ENCODE measurements at places on chromosomes 7 and 10.

- no peak for DNase-seq
Measured at GRCh38 chr7:65233409-65234034, 140.1 kb upstream of the ZNF92 start.

DNA sequence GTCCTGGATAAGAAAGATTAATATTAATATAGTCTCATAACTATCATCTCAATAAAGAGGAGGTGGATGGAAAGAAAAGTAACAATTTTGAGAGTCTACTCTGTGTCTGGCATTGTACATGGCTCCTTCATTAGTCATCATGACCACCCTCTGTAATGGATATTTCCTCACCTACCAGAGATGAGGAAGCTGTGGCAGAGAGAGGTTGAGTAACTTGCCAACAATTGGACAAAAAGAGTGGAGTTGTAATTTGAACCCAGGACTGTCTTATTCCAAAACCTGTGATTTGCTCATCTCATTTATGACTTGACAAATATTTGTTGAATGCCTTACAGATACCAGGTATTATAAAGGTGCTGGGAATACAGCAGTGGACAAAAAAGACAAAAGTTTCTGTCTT, 2.1 kb upstream of the IDE start:
- no peak for DNase-seq

DNA sequence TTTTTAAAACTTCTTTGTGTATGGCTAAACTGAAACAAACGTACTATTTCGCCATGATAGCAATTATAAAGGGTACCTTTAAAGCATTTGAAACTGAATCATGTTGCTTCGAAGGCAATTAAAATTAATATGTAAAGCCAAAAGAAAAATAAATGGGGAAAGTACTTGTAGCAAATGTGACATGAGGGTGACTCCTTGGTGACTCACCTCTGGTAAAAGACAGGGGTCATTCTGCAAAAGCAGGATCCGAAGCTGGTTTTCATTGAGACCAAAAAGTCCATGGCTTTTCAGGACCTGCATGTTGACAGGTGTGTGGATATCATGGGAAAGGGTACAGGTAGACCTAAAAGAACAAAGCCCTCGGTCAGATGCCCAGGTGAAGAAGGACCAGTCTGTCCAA, 1.5 kb downstream of the ZC3HAV1L start:
- no peak for DNase-seq

- DNase-seq = no peak
Measured at GRCh38 chr7:51014811-51015210, 232.1 kb upstream of the GRB10 start.

- no peak for DNase-seq
Measured at GRCh38 chr7:4683043-4683883, 1.2 kb downstream of the FOXK1 start.

- no peak for DNase-seq
Measured at GRCh38 chr7:3453398-3453797, 152.3 kb downstream of the SDK1 start.

DNA sequence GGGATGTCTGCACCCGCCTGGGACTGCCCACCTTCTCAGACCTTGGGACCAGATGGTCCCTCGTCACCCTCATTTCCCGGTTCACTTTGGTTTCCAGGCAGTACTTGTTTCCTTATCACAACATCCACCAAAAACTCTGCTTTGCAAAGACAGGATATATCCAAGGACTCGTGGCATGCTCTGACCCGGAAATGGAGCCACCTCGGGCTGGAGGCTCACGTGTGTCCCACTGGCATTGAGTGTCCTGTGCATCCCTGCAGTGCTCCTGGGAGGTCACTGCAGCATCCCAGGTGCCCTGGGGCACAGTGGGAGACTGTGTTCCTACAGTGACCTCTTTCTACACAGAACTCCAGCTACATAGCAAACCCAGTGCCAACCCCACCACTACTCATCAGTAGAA, 611.9 kb upstream of the FOXK1 start:
- no peak for DNase-seq

GRCh38 chr7:2897023-2897422, 52.9 kb upstream of the GNA12 start:
- DNase-seq = no peak

GRCh38 chr10:86535132-86535882, 13.7 kb upstream of the WAPL start:
- no peak for DNase-seq

- DNase-seq = peak; percentile 17
Measured at GRCh38 chr7:37495574-37496184, 47.0 kb upstream of the ELMO1 start.

DNA sequence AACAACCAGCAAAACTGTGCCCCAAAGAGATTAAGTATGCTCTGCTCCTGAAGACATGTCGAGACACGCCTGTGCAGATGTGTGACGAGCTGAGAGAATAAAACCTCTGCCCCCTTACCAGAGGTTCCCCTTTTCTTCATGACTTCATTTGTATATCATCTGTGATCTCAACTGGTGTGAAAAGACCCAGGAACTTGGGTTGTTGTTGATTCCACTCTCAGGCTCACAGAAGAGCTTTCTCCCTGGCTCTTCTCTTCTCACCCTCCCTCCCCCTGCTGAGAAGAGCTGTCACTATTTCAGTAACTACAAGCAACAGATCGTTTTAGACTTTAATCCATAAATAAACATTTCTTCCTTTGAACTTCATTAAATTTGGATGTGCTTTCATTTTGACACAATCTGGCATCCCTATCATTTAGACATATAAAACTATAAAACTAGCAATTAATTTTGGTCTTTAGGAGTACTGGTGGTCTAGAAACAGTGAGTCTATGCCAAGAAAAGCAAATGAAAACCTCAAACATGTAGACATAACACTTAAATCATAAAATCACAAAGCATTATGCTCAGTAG, 179.3 kb upstream of the FZD8 start:
- DNase-seq = no peak

- no peak for DNase-seq
Measured at GRCh38 chr10:119090968-119091367, 10.4 kb upstream of the EIF3A start.

GRCh38 chr7:23184709-23185359, 3.0 kb downstream of the NUP42 start:
- DNase-seq = peak; percentile 31

GRCh38 chr10:52541006-52541473, 227.0 kb downstream of the DKK1 start:
- DNase-seq = no peak

DNA sequence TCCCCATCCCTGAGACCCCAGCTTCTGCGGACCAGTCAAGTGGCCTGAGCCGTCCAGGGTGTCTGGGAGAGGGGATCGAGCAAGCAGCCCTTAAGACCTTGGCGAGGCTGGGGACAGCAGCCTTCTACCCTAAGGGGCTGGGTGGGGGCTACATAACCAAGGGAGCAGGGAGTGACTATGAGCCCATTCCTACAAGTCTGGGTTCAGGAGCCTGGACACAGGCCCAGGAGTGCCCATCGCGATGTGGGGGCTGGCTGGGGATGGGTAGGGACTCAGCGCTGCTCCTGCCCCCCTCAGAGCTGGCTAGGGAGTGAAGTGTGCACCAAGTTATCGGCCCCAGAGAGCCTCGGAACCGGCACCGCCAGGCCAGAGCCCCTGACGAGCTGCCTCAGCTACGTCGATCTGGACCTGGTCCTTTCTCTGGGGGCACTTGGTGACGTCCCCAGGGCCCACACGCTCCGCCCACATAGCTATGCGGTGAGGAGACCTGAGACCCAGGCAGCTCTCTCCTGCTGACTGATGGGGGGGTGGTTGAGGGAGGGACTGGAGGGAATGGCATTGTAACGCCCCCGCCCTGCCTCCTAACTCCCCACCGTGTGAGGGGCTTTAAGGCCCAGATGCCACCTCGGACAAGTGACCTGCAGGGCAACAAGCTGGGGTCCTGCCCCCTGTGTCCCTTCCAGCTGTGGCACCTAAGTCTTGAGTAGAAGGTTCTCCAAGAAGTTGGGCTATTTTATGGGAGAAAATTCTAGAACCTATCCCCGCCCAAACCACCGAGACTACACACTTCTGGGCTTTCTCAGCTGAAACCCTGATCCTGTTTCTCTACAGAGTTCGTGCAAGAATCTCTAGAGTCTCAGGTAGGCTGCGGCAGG, 2.5 kb downstream of the SAP25 start:
- DNase-seq = no peak

DNA sequence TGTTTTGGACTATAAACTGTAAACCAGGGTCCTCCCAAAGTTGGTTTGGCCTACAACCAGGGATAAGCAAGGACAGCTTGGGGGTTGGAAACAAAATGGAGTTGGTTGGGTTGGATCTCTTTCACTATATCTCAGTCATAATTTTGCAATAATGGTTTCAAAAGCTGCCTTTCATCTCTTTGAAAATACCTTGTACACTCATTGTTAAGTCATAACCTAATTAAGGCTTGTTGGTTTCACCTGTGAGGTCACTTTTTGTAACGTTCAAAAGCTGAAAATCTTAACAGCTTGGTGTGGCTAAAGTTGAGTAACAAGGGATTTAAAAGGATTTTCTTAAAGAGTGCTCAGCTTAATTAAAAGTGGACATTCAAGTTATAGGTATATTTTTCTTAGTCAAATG, 476.1 kb downstream of the IPMK start:
- DNase-seq = no peak

DNA sequence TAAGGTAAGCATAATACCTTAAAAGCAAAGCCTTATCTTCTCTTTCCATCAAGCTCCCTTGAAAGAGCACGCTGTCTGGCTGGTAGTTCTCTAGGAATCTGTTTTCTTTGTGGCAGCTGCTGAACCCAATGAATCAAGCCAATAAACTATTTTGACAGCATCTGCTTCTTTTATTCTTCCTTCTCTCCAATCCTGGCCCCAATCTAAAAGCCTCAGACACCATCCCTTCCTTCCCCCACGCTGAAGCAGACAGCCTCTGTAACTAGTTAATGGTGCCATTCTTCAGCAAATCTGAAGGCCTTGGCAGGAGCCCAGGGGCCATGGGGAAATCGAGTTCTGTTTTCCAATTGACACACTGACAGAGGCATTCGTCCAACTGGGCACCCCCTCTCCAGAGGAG, 186.6 kb upstream of the LYZL1 start:
- DNase-seq = no peak

DNA sequence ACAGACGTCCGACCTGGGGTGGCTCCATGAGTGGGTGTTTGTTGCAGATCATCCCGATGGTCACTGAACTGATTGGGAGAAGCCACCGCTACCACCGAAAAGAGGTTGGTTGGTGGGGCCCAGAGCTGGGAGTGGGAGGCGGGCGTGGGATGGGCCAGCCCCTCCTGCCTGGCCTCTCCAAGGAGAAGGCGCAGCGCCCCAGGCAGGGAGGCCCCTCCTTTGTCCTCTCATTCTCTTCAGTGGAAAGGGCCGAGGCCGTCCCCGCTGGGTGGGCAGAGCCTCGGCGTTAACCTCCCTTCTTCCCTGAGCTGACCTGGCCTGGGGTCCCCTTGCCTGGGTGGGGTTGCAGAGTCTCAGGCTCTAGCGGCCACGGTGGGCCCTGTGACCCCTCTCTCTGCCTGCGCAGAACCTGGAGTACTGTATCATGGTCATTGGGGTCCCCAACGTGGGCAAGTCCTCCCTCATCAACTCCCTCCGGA, 5.2 kb downstream of the MTG1 start:
- DNase-seq = no peak

GRCh38 chr10:23417254-23417653, 21.6 kb upstream of the OTUD1 start:
- no peak for DNase-seq

DNA sequence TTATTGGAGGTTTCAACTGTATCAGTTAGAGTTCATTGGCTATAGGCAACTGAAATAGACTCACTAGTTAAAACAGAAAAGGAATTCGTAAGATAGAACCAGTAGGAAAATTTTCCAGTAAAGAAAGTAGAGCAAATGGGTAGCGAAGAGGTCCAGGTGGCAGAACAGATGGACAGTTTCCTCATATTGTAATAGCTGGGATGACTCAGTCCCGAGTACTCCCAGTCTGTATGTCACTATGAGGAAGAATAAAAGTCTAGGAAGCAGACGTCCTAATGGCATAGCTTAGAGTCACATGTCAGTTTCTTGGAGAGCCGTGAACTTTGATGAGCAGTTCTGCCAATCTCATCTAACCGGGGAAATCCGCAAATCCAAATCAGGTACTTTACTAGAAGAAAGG, 95.3 kb downstream of the RNF32 start:
- DNase-seq = no peak

GRCh38 chr10:3816995-3817394, 32.0 kb upstream of the KLF6 start:
- no peak for DNase-seq

DNA sequence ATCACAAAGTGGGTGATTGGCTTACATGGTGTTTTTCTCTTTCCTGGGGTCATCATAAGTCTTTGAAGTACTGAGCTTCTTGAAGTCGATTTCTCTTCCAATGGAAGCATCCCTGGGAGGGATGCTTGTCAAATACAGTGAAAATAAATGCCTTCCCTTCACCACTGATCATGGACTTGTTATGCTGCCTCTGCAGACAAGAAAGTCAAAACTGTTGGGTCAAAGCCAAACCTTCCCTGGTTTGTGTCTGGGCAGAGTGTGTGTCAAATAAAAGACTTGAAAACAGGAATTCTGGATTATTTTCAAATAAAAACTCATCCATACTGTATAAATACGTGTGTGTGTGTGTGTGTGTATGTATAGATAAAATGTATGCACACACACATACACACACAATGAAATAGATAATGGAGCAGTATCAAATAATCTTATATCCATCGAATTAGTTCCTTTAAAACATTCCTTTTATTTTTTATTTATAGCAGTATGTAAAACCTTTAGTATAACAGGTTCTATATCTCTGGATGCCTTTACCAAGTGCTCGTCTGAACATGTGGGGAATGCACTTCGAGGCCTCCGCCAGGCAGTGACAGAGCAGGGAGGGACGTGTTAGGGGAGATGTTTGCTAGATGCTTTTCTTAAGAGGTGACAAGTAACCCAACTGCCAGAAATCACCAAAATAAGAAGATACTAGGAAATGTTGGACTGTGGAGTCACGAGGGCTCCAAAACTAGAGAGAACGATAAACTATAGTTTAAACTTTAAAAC, 27.2 kb upstream of the WNT16 start:
- DNase-seq = no peak

GRCh38 chr7:140650367-140650766, 9.8 kb upstream of the DENND2A start:
- DNase-seq = no peak

DNA sequence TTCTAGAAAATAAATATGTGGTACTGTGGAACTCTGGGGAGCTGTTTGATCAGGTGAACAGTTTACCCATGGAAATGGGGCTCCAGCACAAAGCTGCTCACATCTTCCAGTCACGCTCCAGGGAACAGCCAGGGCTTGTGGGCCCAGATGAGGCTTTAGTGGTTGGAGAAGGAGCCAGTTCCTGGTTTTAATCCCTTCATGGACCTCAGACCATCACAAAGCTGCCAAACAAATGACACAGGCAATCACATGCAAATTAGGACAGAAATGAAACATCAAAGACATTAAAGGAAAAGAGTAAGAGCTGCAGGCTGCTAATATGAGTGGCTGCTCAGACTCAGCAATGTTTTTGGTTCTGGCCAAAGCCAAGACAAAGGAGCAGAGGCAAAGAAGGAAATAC, 2.2 kb upstream of the ATP6V0E2 start:
- no peak for DNase-seq

DNA sequence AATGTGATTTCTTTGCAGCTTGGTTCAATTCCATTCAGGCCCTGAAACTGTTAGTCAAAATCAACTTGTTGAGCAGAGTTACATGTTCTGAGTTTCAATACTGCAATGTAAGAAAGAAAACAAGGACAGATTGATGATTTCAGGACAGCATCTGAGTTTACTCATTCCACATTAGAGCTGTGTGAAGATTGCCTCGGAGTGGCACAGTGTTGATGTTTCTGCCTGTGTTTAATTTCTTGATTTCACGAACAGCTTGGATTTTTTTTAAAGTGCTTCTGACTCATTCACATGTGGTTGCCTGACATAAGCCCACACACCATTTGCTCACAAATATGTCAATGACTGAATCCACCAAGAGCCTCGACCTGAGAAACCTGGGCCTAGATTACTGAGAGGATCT, 101.2 kb upstream of the PARD3 start:
- no peak for DNase-seq

Measured in NCI-H2081 (cell line).